ENCODE measurements at places on chromosomes 11 and 22.

GRCh38 chr22:38859581-38860282, 12.3 kb downstream of the CBX6 start:
- no peak for DNase-seq

GRCh38 chr11:123473941-123474677, 44.0 kb downstream of the GRAMD1B start:
- no peak for DNase-seq

- no peak for DNase-seq
These were observed 123.2 kb upstream of the BID start for GRCh38 chr22:17897426-17897825.

- peak; percentile 39 for DNase-seq
These were observed 1.5 kb downstream of the ZP1 start for GRCh38 chr11:60868682-60869450.

DNA sequence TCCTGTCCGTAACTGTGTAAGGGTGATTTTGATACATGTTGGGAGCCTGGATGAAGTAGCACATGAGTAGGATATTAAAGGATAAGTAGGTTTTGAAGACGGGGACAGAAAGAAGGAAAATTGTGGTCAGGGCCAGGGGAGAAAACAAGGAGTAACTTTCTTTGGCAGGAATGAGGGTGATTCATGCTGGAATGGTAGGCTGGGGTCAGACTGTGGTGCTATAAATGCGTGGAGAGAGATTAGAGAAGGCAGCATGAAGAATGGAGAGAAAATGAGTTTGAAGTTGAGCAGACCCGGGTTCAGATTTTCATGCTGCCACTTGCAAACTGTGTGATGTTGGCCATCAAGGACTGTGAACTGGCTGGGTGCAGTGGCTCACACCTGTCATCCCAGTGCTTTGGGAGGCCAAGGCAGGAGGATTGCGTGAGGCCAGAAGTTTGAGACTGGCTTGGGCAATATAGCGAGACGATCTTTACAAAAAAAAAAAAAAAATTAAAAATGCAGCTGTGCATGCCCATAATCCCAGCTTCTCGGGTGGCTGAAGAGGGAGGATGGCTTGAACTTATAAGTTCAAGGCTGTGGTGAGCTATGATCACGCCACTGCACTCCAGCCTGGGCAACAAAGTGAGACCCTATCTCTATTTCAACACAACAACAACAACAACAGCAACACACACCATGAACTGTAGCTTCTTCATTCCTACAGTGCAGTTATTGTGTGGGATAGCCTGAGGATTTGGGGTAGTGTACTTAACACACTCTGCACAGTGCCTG, 22.3 kb downstream of the ZBTB16 start:
- no peak for DNase-seq

- no peak for DNase-seq
These were observed 63.7 kb downstream of the HIPK3 start for GRCh38 chr11:33320814-33321330.

DNA sequence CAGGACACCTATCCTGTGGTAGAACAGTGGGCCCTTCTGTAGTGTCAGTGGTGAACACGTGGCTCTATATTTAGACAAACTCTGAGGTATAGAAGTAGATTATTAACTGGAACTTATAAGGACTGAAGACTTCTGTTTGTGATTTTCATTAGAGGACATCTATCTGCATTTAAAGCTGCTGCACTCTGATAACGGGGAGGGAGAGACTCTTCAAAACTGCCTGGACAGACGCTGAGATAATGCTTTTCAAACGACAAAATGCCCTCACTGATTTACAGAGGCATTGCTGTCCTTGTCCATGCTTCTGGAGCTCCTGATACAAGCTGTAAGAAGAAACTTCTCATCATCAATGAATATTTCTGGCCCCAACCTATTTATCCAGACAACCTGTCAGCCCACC, 425.2 kb downstream of the OPCML start:
- DNase-seq, result no peak

- DNase-seq, result no peak
These were observed 56.7 kb downstream of the BTG4 start for GRCh38 chr11:111455291-111456085.
